ENCODE measurements at places on chromosomes 1 and 21.

DNA sequence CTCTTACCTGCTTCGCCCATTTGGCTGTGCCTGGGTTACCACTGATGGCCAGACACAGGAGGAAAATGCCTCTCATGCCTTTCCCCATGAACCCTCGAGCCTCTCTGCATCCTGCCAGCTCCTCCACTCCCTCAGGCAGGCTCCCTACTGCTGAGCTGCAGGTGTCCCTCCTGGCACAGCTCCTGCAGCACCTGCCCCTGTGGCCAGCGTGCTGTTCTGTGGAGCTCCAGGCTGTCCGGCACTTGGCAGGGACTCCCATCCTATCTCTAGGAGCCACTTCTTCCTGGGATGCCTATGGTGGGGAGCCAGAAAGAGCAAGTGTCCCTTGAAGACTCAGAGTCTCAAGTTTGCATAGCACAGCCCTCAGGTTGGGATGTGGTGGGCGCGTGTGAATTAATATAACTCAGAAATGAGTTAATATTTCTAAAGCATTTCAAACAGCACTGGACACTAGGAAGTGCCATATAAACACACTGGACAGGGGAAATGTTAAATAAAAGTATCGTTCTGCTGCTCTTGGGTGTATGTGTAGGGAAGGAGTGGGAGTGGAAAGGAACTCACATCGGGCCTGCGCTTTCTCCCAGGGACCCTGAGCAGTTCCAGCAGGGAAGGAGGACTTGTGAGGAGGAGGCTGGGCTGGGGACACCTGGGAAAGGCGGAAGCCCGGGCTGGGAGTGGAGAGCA, 2.7 kb downstream of the LRRC71 start:
- DNase-seq = no peak

DNA sequence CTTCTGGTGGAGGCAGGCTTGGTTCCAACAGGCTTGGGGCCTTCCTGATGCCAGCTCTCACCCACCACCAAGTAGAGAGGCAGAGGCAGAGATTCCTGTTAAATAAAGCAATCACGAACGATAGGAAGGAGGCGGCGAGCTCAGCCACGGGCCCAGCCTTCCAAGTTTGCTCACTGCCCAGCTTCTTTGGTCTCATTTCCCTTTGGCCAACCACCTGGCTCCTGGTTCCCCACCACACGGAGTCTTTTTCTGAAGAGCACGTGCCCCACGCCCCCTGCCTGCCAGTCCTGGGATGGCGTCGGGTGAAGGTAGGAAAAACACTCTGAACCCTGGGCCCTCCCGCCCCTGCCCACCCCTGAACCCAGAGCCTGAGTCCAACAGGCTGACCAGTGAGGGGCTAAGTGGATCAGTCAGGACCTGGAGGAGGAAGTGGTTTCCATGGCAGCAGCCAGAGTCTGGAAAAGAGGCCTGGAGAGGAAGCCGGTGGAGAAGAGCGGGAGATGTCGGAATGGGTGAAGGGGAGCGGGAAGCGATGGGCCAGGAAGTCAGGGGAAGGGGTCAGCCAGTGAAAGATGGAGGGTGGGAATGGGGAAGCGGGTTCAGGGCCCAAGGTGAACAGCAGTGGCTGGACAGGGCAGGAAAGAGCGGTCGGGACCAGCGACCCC, 158.2 kb upstream of the KLHDC7A start:
- DNase-seq = no peak

DNA sequence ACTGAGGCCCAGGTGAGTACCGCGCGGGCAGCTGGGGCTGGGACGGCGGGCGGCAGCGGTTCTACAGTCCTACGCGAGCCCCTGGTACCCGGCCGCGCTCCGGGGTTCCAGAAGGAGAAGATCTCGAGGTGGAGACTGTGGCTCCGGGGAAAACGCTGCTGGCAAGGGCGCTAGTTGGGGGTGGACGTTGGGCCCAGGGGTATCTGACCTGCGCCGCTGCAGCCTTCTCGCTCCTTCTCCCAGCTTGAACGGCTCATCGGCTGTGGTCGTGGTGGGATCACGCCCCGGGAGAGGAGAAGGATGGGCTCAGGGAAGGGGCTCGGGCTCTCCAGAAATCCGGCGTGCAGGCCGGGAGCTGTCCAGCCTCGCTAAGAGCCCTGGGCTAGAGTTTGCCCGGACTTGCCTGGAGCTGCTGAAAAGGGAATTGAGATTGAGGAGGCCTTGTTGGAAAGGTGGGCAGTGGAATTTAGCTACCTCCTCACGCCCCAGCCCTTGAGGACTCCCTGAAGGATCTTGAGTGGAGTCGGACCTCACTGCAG, 1.1 kb upstream of the POU3F1 start:
- DNase-seq = no peak

DNA sequence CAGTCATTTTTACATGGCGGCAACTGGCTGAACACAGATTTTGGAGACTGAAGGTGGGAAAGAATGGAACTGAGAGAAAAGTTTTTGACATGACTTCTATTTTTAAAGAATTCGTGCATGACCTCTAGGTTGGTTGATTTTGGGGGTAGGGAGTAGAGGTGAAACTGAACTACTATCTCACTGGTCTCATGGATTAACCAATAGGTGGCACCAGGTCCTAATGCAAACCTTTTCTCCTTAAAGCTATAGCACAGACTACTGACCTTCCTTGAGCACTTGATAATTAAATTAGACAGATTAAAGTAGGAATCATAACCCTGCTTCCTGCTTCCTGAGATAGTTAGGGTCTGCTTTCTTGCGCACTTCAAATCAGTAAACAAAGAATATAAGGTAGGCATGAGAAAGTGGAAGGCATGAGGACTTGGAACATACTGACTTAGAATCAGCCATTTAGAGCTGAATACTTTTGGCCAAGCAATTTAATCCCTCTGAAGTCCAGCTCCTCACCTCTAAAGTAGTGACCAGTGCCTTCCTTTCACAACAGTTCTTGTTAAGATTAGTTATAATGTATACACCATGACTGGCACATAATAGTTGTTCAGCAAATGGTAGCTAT, 206.0 kb downstream of the CENPF start:
- DNase-seq = no peak

DNA sequence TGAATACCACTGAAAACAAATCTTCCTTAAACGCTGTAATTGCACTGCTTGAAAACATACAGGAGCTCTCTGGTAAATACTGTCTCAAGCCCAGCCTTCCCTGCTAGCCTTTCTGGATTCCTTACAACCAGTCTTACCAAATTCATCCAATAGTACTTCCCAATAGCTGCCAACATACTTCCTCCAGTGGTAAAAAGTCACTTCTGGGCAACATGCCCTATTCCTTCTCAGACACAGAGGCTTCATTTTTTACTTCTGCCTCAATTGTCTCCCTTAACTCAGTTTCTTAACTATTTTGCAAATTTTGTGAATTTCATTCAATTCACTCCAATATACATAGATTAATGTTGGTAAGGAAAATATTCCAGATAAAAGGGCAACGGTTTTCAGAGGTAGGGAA, 166.3 kb downstream of the TBX15 start:
- no peak for DNase-seq

DNA sequence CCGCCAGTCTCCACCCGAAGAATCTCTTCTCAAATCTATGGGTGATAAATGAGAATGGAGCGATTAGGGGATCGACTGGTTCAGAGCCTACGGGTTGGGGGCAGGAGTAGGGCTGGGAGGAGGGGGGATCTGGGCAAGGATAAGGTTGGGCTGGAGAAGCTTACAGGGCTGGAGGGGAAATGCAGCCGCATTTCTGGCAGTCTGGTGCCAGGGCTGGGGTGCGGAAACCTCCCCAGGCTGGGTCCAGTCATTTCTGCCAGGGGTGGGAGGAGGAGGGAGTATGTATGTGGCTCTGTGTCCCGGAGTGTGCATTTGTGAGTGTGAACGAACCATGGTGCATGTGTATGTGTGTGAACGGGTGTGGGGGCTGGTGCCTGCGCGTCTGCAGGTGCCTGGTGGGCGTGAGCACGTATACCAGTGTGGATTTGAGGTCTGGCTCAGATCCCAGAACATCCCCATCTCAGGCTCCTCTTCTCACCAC, 10.2 kb downstream of the C1orf216 start:
- no peak for DNase-seq

DNA sequence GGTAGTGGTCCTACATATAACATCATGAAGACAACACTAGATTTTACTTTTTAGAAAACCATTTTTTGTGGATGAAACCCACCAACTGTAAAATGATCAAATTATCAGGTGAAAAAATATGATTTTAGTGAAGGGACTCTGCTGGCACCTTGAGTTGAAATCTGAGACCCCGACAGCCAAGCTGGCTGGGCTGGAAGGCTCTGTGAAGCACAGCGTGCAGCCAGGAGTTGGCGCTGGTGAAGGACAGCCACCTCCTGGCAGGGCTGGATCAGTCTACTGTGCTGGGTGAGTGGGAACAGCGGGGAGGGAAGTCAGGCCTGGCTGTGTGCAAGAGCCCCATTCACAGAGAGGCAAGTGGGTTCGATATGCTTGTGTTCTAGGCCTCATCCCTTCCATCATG, 47.9 kb downstream of the DDAH1 start:
- DNase-seq = no peak

DNA sequence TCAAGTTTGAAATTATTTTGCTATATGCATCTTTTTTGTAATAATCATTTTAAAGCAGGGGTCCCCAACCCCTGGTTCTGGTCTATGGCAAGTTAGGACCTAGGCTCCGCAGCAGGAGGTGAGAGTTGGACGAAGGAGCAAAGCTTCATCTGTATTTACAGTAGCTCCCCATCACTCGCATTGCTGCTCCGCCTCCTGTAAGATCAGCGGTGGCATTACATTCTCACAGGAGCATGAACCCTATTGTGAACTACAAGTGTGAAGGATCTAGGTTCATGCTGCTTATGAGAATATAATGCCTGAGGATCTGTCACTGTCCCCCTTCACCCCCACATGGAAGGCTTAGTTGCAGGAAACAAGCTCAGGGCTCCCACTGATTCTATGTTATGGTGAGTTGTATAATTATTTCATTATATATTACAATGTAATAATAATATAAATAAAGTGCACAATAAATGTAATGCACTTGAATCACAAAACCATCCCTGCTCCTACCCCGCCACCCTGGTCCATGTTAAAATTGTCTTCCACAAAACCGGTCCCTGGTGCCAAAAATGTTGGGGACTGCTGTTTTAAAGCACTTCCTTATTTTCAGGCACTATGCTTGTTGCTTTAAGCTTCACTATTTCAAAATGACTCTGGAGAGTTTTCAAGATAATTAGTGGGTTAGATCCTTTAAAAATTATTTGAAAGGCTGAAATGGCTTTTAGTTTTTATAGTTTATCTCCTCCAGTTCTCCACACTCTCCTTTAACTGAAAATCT, 74.8 kb downstream of the PLA2G4A start:
- DNase-seq = no peak

DNA sequence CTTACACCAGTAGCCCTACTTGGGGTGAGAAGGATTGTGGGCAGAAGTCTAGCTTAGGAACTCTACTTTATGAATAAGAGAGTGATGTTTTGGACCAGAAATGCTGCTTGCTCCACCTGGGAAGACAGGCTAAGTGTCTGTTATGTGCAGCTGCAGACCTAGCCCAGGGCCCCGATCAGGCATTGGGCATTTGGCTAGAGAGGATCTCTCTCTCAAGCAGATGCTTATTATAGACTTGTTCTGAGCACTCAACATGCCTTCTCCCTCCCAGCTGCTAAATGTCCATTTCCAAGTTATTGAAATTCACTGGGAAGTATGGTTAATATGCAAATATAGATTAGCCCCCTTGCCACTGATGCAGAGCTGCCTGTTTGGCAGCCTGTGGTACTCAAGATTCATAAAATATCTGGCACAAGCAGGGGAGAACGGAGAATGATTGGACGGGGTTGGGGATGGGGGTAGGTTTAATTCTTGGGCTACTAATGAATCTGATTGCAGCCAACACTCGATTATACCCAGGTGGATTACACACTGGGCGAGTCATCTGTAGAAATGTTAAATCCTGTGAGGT, 115.9 kb downstream of the KCND3 start:
- DNase-seq = no peak

GRCh38 chr1:52474807-52475206, 70.4 kb downstream of the PRPF38A start:
- no peak for DNase-seq

DNA sequence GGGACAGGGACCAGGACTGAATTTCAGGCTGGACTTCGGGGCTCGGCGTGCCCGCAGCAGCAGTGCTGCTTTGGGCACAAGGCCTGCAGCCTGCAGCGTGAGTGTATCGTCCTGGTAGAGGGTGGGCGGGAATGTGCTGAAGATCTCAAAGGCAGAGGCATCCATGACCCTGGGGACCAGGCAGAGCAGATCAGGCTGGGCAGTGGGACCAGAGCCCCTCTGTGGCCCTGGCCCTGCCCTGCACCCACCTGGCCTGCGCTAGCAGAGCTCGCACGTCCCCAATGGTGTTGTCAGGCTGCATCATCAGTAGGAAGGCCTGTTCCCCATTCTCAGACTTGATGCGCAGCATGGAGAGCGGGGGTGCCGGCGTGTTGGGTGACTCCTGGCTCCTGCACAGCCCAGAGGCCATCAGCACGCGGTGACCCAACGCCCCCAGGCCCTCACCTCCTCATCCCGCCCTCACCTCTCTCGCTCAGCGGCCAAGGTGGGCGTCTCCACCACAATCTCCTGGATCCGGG, 2.6 kb downstream of the SH3BGRL3 start:
- no peak for DNase-seq

DNA sequence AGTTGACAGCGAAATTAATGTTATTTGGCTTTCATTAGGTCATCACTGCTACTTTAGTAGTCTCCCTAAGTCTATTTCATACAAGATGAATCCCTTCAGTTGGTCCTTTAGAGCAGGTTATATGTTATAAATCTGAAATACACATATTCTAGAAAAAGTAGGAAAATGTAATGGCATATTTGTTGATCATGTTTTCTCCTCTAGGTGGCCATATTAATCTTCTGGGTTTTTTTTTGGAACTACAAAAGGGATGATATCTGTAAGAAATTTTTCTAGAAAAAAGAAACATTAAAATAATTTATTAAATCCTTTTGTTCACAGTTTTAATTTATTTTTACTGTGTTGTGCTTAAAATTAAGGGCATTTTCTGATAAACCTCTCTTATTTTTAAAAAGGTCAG, 87.9 kb downstream of the SYT14 start:
- no peak for DNase-seq

DNA sequence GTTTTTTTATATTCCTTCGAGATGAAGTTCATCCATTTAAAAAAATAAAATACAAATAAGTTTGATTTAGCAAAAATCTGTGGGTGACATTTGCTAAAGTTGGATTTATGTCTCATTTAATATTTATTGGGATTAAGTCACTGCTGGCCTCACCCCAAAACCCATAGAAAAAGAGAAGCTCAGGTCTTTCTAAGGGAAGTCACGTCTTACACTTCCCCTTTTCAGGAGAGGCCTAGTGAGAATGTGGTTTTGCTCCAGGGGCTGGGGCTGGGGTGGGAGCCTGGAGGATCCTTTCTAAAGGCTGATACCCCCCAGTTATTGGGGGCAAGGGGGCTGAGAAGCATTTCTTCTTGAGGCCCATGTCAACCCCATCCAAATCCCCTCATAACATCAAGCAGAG, 300.3 kb downstream of the DSCAM start:
- DNase-seq = no peak

All from substantia nigra (tissue), 51 donors.